Activated gamma-delta T cell treated with Interleukin-2 at 50 U/mL for 16 hours (primary cell): ENCODE measurements at places on chromosomes 1 and 21.

DNA sequence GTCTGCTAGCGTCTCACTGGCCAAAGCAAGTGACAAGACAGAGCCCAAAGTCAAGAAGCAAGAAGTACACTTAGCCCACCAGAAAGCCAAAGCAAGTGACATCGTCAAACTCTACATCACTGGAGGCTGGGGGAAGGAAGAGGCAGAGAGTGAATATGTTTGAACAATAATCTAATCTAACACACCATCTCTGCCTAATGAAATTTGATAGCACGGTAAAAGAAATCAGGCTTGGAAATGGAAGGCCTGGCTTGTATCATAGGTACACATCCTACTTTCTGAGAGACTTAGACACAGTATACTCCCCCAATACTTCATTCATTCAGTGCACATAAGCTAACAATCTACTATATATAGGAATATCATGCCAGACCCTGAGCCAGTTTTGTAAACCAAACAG is 26.3 kb downstream of the TRABD2B start:
- no peak for DNase-seq

DNA sequence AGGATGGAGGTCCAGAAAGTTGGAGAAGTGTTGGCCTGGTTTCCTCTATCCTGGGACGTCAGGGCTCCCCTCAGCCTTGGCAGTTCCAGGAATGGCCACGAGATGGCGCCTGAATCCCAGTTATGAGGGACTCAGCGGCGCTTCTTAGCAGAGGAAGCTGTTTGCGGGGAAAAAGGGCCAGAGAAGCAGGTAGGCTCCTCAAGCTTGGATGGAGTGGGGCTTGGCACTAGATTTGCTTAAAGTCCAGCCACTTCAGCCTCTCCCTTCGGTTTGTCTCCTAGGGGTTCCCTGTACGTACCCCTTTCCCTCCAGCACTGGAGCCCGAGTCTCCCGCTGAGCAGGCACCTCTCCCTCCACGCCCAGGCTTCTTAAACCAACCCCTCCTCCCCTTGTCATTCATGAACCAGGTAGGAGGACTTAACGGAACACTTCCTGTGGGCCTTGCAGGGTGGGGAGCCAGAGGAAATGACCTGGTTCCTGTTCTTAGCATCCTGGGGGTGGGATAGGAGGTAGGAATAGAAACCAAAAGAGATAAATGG is 32.0 kb upstream of the TENT5B start:
- peak; percentile 91 for DNase-seq

DNA sequence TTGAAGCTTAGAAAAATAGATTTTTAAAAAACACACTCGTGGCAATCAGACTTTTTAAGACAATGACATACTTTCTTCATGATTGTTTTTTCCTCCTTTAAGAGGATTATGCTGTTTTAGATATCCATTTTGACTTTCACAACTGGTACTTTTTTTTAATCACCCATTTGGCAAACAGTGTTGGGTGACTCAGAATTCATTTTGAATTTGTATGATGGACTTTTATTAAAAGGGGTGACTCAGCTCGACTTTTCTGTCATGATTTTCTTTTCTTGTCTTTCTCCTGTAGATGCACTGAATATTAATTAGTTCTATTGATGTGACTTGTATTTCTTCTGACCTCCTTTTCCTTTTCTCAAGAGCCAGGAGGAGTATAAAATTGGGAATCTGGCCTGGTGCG is 44.7 kb downstream of the FMN2 start:
- no peak for DNase-seq

- DNase-seq, result peak; percentile 45
Measured at GRCh38 chr1:27992276-27992675, 32.5 kb downstream of the XKR8 start.

DNA sequence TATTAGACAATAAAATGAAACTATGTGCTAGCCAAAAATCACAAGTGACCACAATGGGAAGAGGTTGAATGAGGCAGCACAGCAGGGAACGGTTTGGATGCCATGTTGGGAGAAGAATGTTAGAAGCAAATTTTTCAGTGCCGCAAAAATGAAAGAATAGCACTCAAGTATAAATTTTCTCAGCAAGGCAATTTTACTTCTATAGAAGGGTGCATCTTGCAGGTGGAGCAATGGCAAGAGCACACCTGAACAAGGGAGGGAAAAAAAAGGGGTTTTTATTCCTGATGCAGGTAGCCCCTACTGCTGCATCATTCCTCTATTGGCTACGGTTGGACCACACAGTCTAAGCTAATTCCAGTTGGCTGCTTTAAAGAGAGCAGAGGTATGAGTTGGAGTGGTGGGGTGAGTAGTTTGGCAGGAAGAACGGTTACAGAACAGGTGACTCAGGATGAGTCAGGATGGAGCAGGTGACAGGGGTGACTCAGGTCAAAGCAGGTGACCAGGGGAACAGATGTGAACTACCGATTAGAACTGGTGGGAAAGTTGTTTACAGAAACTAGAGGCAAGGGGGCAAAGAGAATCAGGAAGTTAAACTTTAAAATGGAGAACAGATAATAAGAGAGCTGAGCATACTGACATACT is 301.1 kb upstream of the NRIP1 start:
- no peak for DNase-seq

- DNase-seq, result no peak
Measured at GRCh38 chr1:12148160-12148957, 18.4 kb upstream of the TNFRSF1B start.

GRCh38 chr1:238530209-238530851 is 639.6 kb upstream of the ZP4 start:
- DNase-seq, result no peak

DNA sequence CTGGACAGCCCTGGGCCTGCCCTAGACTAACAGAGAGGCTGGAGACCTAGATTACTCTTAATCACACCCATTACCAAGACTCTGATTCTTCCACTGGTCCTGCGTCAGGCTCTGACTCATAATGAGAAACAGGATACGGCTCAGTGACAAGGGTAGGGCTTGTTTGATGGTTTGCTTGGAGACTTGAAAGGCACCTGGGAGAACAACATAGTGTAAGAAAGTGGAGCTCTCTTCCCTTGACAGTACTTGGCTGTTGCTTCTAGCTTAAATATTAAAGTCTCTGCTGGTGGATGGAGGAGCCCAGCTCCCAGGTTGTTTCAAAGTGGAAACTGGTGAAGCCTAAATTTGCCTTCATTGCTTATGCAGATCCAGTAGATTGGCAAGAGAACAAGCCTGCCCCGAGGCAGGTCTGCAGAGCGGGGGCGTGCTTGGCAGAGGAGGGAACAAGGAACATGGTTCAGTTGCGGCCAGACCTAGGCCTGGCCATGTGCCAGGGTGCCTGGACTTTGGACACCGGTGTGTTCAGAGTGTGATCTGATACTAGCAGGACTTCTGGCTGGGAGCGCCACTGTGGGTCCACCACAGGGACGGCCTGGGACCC is 480.6 kb downstream of the CAMTA1 start:
- no peak for DNase-seq

GRCh38 chr1:177002891-177003290 is 161.6 kb downstream of the ASTN1 start:
- DNase-seq, result no peak

- DNase-seq, result no peak
Measured at GRCh38 chr1:61055110-61055614, 27.2 kb upstream of the NFIA start.

GRCh38 chr21:34883491-34884271 is 165.4 kb downstream of the RUNX1 start:
- no peak for DNase-seq

GRCh38 chr1:117026361-117026760 is 24.8 kb downstream of the CD101 start:
- DNase-seq, result no peak

- no peak for DNase-seq
Measured at GRCh38 chr21:29473808-29474207, 175.1 kb downstream of the BACH1 start.

GRCh38 chr1:162386292-162387225 is 5.0 kb downstream of the C1orf226 start:
- DNase-seq, result no peak
